ENCODE measurements at places on chromosomes 7 and 10.

GRCh38 chr10:132443605-132443982 is 46.6 kb downstream of the PWWP2B start:
- DNase-seq: no peak

DNA sequence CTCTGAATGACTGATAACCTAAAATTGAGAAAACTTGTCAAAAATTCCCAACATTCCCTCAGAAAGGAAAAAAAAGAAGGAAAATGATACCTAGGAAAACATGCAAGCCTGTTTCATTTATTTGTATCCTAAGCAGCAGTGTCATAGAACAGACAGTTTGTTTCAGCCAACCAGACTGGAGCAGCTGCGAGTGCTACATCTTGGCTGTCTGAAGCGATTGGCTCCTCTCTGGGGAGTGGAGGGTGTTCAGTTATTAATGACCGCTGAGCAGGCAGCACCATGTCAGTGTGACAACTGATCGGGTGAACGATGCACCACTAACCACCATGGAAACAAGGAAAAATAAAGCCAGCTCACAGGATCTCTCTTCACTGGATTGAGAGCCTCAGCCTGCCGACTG is at the start of gene LRRN3:
Gene LRRN3, plus strand, starts transcription at position 282 of the 400 bp plus-strand sequence. CDS start 31,646 bp downstream, outside the sequence.
- no peak for DNase-seq

- no peak for DNase-seq
Measured at GRCh38 chr7:66913118-66914037, 7.6 kb upstream of the TMEM248 start.

DNA sequence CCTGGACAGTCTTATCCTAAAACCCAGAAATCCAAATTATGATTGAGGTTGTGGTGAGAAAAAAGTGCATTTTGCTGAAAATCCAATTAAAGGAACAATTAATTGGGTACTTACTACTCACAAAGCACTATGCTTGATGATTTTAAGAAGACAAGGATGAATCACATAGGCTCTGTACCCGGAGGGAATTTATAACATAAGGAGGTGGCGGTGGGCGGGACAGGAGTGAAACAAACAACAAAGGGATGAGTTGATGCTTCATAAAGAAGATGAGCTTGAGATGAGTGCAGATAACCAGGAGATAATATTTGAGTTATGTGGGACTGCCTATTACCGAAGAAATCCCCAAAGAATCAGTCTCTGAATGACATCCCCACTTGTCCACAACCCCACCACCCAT is 171.1 kb upstream of the FZD8 start:
- DNase-seq: no peak

GRCh38 chr7:124072603-124073309 is 39.9 kb upstream of the TMEM229A start:
- DNase-seq: no peak

GRCh38 chr10:21202776-21203462 is 305.8 kb upstream of the NEBL start:
- no peak for DNase-seq

DNA sequence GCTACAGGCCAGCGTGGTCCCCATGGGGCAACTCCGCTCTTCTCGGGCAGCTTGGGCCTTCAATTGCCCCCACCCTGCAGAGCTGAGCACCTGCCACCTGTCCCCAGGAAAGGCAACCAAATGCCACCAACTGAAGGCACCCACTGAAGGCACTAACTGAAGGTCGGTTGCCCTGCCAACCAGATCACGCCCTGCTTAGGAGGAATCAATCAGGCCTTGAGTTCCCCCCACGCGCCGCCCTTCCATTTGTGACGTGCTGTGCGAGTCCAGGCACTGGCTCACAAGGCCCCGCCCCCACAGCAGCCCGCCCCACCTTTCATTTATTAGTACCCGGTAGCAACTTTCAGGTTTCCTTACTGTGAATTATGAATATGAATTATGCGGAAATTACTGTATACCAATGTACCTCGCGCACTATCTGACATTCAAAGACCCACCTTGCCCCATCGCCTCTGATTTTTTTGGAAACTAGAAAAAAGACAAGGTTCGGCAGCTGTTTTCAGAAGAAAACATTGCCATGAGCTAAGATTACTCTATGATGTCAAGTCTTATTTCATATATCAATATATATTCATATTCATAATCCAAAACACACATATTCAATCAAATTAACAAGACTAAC is 83.6 kb upstream of the ABI1 start:
- no peak for DNase-seq

- DNase-seq: no peak
Measured at GRCh38 chr10:108363576-108363975, 1199.1 kb upstream of the SORCS1 start.

GRCh38 chr10:10872035-10872673 is 145.5 kb upstream of the CELF2 start:
- DNase-seq: peak; percentile 25

DNA sequence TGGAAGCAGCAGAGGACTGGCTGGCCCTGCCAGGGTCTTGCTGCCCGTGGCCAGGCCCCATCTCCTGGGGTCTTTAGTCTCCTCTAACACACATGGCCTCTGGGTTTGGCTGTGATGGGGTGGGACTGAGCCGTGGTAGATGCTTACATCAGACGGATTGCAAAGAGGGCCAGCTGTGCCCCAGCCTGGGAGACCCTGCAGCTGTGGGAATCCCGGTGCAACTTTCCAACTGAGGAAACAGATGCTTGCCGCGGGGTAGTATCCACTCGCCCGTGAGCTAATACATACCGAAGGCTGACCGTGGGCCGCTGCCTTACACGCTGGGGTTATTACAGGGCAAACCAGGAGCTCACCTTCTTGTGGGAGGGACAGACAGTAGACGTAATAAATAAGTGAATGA is 24.1 kb upstream of the SH2B2 start:
- DNase-seq: no peak

GRCh38 chr10:3347413-3348182 is 175.0 kb upstream of the PITRM1 start:
- DNase-seq: no peak

GRCh38 chr7:132162556-132163144 is 413.6 kb downstream of the PLXNA4 start:
- DNase-seq: no peak

- DNase-seq: no peak
Measured at GRCh38 chr7:122618585-122619189, 80.2 kb downstream of the RNF133 start.

DNA sequence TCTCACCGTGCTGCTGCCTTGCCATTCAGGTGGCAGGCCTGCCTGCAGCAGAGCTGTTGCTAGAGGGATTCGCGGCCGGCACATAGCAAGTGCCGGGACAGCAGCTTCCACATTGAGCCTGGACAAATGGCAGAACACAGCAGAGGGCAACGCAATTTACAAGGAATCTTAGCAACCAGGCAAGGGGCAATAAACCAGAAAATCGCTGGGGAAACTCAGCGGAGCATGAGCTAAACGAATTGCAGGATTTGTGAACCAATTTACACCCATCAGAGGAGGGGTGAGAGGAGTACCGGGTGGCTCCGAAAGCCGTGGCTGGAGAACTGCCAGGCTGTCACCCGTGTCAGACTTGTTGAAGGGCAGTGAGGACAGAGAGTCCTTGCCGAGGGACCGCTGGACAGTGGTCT is 58.6 kb upstream of the LOXL4 start:
- DNase-seq: no peak

DNA sequence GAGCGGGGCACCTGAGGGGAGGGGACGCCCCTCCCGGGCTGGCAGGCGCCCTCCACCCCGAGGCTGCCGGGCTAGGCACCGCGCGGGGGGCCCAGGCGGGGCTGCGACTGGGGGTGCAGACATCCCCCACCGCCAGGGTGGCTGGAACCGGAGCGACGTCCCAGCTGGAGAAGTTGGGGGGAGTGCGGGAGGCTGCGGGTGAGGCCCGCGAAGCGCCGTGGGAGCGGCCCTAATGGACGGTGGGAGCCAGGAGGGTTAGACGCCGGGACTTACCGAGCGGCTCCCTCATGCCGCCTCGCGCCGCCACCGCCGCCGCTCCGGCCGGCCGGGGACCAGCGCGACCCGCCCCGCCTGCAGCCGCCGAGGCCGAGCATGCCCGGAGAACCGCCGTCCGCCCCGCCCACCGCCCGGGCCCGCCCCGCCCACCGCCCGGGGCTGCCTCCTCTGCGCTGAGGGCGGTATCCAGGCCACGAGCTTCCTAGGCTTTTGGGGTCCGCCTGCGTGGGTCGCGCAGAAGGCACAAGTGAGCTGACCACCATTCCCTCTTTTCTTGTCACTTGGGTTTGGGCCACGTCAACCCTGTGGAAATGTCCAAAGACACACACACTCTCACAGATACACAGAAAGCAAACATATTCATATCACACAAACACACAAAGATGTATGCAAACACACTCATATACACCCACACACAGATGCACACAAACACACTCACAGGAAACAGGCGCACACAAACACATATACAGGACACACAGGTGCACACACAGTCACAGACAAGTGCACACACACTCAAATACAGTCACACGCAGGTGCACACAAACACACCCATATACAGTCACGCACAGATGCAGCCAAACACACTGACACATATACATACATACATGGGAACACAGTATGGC is at the start of gene JCAD:
Gene JCAD, minus strand, starts transcription at position 378 of the 899 bp plus-strand sequence. CDS start 11,774 bp downstream, outside the sequence.
- DNase-seq: no peak

DNA sequence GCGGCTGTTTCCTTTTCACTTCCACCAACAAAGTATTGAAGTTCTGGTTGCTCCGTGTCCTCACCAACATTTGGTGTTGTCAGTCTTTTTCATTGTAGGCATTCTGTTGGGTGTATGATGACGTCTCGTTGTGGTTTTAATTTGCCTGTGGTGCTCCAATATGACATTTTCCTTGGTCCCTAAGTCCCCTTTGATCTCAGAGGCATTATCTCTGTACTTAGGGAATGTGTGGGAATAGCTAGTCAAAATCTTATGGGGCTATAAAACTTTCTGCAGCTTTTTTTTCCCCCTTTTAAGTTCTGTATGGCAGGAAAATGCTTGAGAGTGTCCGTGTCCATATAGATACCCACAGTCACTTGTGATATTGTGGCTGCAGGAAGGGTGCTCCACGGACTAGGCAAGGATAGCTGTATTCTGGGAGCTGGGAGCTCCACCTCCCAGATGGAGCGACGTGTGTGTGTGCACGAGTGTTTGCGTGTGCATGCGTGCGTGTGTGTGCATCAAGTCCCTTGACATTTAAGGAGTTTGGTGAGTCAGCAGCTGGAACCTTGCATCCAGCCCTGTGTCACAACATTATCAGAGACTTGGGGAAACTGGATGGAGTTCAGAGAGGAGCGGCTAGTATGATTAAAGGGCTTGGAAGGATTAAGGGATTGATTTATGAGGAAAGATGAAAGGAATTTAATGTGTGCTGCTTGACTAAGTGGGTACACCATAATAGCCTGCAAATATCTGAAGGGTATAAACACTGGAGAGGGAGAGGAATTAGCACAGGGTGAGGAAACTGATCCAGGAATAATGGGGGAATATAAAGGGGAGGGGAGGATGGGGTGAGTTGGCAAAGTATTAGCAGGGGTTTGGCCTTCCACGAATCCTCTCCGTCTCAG is 66.8 kb downstream of the LRMDA start:
- DNase-seq: no peak

DNA sequence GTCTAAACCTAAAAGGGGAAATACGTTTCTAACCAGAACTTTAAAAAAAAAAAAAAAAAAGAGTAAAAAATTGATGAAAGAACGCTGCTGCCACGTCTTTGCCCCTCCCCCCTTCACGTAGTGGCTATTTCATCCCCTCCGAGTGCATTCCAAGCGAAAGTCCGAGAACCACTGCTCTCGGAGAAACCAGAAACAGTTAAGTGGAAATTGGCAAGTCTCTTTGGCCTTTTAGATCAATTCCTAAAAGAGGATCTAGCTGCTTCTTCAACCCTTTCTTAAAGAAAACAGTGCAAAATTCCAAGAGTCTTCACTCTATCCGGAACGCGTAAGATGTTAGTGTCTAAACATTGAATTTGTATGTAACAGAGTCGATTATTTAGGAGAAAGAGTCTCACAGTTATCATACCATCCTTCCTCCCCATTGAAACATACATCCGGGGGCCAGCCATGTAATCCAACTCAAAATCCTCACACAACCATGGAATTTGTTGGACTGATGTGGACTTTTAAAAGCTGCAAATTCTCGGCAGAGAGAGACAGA is 1.1 kb downstream of the P4HA1 start:
- peak; percentile 65 for DNase-seq

DNA sequence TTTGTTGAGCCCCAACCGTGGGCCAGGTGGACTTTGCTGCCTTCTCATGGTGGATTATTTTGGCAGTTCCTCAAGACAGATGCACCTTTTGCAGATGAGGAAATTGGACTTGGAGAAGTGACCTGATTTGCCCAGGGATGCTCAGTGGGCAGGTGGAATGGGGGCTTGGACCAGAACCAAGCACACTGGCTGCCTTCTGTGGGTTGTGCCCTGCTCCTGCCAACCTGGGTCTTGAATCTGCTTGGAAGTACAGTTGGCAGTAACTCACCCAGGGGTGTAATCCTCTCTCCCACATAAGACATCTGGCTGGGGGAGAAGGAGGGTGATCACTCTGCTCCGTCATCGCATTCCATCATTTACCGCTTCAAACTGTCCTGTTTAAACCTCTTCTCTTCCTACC is 110.5 kb upstream of the GPR26 start:
- DNase-seq: no peak

GRCh38 chr7:143229054-143229790 is 7.4 kb downstream of the TAS2R40 start:
- no peak for DNase-seq
